ENCODE measurements at places on chromosomes 6 and 20.

DNA sequence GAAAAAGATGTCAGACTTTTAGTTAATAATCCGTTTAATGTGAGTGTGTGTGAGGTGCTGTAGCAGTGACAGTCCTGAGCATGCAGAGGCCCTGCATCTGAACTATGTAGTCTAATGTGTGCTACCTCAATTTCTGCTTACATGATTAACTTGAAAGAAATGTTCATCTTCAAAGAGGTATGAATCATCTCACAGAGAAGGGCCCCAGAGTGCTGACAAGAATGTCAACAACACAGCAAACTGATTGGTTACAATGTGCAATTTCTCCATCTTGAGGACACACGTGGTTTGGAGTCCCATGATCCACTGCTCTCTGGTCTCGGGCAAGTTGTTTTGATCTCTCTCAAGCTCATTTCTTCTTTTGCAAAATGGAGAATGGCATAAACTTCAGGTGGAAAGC is 61.7 kb upstream of the EMILIN3 start:
- ATAC-seq = no peak

- ATAC-seq = no peak
These were observed 35.4 kb downstream of the NINL start for GRCh38 chr20:25549843-25550477.

GRCh38 chr6:32920715-32921114 is 20.1 kb downstream of the HLA-DMB start:
- no peak for ATAC-seq

GRCh38 chr20:15653396-15654207 is 919.6 kb downstream of the KIF16B start:
- ATAC-seq = no peak

DNA sequence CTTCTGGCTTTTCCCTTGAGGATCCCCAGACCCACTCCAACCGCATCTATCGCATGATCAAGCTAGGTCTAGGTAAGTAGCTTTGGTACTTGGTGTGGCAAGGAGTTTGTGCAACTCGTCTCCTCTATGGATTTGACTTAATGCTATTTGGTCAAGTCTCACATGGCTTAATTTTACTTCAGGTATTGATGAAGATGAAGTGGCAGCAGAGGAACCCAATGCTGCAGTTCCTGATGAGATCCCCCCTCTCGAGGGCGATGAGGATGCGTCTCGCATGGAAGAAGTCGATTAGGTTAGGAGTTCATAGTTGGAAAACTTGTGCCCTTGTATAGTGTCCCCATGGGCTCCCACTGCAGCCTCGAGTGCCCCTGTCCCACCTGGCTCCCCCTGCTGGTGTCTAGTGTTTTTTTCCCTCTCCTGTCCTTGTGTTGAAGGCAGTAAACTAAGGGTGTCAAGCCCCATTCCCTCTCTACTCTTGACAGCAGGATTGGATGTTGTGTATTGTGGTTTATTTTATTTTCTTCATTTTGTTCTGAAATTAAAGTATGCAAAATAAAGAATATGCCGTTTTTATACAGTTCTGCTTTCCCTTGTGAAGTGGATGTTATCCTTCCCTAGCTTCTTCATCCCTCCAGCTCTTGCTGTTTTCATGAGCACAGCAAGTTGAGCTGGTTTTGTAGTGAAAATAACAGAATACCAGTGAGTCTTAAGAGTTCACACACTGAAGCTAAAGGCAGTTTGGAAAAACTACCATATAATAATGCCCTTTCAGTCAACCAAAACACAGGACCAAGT is 3.8 kb downstream of the SLC35B2 start:
- no peak for ATAC-seq

DNA sequence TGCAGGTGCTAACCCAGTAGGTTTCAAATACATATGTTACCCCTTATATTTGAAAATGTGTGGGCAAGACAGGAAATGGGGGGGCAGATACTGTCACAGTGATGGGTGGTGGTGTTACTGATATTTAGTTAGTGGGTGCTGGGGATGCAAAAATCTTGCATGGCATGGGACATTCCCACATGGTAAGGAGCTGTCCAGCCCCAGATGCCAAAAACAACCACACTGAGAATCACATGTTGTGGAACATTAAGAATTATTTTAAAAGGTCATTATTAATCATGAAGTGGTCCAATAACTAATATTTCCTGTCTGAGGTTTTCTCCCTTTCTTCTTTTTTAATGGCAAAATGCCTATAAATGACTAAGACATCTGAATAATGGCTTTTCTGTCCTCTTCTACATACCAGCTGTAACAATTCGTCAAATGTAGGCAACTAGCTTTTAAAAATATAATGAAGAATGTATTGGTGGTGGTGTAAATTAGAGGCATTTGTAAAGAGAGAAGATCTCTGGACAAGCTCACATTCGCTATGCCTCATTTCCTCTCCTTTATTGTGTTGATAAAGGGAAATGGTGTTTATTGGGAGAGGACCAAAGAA is 57.3 kb upstream of the SLC35B3 start:
- no peak for ATAC-seq

DNA sequence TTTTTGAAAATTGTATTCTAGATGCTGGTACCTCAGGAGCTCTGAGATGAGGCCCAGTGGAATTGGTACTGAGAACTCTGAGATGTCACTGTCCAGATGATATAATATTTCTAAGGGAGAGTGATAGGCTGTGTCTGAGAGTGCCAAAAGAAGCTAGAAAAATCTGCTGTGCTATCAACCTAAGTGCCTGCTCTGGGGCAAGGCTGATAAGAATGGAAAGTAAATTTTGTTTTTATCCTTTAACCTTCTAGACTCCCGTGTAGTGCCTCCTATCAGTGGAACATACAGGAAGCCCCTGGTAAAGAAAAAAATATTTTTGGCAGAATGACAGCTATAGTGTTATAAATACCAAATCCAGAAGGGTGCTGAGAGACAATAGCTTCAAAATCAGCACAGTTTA is 348.2 kb downstream of the TFAP2B start:
- ATAC-seq = no peak

GRCh38 chr6:30814146-30815040 is 69.9 kb upstream of the DDR1 start:
- peak; percentile 38 for ATAC-seq

GRCh38 chr20:17732907-17733521 is 33.2 kb downstream of the BANF2 start:
- no peak for ATAC-seq

DNA sequence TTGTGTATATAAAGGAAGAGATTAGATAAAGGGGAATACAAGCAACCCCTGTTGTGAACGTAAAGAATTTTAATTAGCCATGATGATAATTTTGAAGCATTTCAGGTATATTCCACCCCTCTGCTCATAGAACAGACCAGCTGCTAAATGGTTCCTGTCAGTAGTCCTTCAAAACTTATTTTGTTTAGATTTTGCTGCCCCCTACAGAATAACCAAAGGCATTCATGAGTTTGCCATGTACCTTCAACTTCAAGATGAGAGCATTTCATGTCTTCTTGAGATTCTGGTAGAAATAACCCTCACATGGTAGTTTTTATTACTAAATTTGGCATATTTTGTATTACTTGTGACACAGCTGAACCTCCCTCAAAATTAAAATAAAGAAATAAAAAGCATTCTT is 1586.7 kb downstream of the HACE1 start:
- ATAC-seq = no peak

GRCh38 chr20:61320691-61321425 is 68.8 kb downstream of the CDH4 start:
- no peak for ATAC-seq

DNA sequence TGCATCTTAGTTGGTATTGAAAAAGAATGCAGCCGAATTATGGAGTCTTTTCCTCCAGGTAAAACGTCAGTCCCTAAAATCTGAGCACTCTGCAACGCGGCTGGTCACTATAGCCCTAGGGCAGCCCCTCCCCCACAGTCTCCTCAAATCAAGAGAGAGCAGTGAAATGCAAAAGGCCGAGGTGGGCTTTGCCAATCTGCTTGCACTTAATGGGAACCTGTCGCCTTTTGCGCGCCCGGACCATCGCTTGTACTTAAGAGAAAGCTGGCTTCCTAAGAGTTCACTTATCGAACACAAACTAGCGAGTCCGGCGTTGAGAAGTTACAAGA is 447 bp downstream of the MCM3 start:
- no peak for ATAC-seq

DNA sequence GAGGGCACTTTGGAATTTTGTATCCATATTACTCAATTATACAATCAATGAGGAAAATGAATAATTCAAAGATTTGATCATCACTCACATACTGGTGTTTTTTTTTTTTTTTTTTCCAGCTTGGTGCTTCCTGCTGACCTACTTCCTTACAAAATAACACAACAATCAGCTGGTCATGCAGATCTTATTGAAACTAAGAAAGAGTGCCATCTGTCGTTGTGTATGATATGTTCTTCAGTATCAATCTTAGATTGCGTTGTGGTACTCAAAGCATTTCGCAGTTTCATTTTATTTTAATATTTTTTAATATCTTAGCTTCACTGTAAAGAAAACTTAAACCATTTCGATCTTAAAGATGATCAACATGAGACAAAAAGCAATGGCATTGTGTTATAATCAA is 155.6 kb downstream of the OGFRL1 start:
- no peak for ATAC-seq

GRCh38 chr6:134640229-134640628 is 309.7 kb downstream of the ALDH8A1 start:
- ATAC-seq = no peak

DNA sequence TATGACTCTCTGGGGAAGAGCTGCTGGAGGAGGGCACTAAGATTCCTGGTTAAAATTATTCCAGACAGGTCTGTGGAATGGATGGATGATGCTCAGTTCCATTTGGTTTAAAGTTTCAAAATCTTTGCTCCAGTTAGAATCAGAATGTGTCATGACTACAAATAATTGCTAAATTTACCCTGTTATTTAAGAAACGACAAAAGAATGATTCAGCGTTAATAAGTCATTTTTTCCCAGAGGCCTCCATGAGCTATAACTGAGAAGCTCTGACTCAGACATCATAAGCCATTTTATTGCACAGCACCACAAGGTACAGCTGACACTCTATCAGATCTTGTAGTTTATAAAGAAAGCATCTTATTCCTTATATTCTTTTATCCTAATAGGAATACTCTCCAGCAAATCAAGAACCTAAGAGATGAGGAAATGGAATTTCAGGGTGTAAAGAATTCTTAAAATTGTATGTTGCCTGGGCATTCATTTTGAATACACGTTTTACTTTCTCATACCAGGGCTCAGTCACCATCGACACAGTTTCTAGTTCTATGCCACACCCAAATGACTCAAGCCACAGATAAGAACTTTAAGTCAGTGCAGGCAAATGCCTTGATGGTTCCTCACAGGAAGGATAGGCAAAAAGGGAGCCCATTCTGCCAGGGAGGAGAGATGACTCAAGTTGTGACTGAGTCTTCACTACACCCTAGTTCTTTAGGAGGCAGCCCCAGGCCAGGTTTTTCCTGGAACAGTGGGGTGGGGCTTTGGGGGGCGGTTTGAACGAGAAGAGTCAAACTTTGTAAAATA is 636.0 kb downstream of the MMUT start:
- peak; percentile 99 for ATAC-seq

- no peak for ATAC-seq
These were observed 20.2 kb downstream of the HLA-DPA1 start for GRCh38 chr6:33053230-33053629.
